ENCODE measurements at places on chromosomes 2 and 18.

DNA sequence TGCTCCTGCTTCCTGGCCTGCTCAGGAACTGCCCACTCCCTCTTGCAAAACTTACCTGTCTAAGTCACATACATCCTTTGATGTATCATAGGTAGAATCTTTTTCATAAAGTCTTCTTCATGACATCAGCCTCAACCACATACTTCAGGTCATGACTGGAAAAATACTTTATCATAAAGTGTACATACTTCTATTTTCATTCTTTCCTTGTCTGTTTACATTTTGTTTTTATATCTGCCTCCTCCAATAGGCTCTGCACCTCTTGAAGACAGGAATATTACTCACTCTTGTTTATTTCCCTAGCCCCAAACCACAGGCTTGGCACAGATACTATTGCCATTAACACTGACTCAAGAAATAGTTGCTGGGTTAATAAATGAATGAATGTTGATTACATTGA, 43.6 kb upstream of the ZNF804A start:
- DNase-seq = no peak

DNA sequence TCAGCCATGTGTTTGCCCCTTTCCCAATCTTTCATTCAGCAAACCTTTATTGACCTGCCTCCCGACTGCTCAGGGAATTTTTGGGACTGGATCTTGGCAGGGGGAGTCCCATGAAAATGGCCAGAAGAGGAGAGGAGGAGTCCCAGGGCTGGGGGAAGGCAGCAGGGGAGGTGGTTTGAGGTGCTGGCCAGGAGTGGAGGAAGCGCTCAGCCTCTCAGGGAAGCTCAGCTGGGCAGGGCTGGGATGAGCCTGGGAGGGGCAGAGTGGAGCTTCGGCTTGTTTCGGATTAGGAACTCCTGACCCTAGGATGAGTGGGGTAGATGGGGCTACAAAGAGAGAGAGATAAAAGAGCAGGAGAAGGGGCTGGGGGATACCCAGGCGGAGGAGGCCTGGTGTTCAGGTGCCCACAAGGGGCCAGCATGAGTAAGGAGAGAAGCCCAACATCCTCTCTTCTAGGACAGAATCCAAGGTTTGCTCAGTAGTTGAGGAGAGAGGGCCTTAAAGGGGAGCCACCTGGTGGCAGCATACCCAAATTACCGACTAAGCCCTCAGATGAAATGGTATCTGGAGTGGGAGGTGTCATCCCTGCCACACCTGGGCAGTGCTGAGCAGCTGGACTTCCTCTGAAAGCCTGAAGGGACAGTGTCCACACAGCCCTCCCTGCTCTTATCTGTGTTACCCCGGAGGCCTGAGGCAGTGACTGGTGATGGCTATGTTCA, 91.1 kb downstream of the INHBB start:
- DNase-seq = no peak

GRCh38 chr2:149873936-149874335, 286.4 kb upstream of the MMADHC start:
- DNase-seq = no peak

- DNase-seq = no peak
Observed at GRCh38 chr18:14174706-14175085, 42.5 kb upstream of the ZNF519 start.

DNA sequence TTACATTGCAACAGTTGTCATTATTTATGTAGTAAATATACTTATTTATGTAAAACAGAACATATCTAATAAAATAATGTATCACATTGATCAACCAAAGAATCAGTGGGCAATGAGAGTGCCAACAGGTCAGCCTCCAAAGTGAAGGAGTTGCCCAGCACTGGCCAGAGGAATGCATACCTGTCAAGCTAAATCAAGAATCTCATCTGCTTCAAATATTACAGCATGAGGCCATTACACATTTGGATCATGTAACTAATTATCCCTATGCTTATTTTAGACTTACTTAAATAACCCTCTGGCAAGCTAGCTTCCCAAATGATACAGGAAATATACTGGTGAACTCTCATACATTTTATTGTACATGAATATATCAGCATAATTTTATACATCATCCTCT, 1211.7 kb upstream of the ACVR2A start:
- no peak for DNase-seq

GRCh38 chr18:50312296-50313030, 25.0 kb upstream of the CXXC1 start:
- no peak for DNase-seq

- DNase-seq = no peak
Observed at GRCh38 chr2:20428717-20429490, 18.0 kb upstream of the RHOB start.

GRCh38 chr2:65920659-65921058, 488.3 kb upstream of the SPRED2 start:
- DNase-seq = no peak
